GF-D8 (cell line): ENCODE measurements at places on chromosomes 2 and 18.

DNA sequence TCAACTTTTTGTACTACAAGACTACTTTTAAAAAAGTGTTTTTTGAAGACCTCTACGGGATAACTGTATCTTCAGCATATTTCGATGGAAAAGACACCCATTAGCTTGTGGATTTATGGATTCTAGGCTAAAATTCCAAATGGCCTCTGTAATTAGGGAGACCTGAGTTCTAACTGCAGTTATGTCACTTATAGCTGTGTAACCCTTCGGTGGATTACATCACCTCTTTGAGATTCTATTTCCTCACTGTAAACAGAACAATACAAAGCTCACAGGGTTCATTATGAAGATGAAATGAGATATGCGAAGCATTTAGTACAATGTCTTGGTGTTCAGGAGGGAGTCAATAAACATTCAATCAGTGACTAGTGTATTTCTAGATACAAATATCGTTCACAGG, 24.2 kb downstream of the LMAN2L start:
- no peak for DNase-seq

- DNase-seq: no peak
Measured at GRCh38 chr2:239793086-239793485, 232.1 kb downstream of the NDUFA10 start.

DNA sequence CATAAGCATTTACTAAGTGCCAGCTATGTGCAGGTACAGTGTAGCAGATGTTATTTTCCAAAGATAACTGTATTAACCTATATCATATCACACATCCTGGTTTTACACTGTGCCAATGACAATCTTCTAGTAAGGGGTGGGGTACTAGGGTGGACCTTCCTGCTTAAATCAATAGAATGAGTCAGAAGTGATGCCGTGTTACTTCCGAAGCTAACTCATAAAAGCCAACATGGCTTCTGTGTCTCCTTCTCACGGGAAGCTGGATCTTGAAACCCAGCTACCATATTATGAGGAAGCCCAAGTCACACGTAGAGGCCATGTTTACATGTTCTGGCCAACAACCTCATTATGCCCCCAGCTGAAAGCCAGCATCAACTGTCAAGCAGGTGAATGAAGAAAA, 59.1 kb downstream of the MRPL33 start:
- no peak for DNase-seq

GRCh38 chr2:175007510-175007909, 2.3 kb upstream of the CHN1 start:
- DNase-seq: no peak

GRCh38 chr18:75086494-75087034, 122.4 kb downstream of the PTGR3 start:
- no peak for DNase-seq
